ENCODE measurements at places on chromosomes 5 and 9.

DNA sequence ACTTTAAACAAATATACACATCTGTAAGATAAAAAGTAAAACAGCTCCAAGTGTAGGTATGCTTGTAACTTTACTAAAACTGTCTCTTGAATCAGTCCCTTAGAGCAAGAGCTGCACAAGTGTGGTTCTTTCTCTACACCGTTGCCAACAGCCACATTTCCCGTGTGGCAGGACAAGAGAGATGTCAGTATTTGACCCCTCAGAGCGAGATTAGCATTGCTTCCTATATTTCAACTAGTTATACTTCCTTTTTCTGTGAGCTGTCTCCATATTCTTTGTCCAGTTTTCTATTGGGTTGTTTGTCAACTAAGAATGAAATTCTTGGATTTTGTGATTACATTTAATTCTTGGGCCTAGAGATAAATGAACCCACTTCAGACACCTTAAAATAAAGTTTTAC is 8.0 kb downstream of the PLIN2 start:
- DNase-seq = no peak

GRCh38 chr9:125409217-125409636 is 147.6 kb downstream of the GAPVD1 start:
- DNase-seq = no peak

GRCh38 chr5:172728481-172729241 is 42.3 kb downstream of the DUSP1 start:
- no peak for DNase-seq

GRCh38 chr5:16025681-16026080 is 153.9 kb downstream of the MARCHF11 start:
- DNase-seq = no peak

DNA sequence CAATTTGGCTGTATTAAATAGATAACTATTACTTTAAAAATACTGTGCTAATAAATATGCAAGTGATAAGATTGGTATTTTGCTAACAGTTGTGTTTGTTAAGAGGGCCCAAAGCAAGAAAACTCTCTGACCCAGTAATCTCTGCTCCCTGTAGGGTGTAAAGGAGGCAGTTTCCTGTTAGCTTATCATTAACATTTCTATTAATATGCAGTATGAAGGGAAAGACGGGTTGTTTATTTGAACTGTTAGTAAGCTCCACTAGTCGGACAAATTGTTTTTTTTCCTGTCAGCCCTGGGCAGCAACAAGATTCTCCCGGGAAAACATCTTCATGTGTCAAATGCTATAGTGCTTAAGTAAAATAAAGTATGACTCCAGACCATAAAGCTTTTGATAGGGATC is 35.6 kb downstream of the ERP44 start:
- DNase-seq = no peak

DNA sequence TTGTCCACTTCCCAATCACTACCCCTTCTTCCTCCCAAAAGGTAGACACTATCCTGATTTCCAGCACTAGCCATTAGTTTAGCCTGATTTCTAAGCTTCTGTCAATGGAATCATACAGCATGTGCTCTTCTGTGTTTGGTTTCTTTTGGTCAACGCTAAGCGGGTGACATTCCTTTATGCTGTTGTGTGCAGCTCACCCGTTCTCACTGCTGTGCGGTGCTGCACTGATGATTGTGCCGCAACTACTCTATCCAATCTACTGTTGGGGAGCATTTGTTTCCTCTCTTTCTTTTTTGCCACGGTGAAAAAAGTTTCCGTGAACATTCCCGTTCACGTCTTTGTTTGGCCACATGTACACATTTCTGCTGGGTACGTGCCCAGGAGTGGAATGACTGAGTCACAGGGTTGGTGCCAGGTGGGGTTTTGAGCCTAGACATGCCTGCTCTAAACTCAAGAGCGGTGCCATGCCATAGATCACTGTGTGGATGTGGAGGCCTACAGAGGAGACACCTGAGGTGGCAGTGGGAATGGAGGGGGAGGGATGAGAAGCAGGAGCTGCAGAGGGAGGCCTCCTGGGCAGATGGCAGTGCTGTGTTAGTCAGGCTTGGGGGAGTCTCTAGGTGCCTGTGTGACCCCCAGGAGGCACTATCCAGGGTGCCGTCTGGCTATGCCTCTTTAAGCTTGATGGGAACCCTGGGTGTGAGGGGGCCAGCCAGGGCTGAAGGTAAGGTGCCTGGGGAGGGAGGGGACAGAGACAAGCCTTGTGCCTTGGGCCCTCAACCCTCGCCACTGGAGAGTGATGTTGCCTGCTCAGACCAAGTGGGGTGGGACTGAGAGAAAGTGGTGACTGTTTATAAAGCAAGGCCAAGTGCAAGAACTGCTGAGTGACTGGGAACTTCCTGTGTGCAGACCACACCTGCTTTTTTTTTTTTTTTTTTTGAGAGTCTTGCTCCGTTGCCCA is 11.4 kb upstream of the ANKRD33B start:
- DNase-seq = no peak

DNA sequence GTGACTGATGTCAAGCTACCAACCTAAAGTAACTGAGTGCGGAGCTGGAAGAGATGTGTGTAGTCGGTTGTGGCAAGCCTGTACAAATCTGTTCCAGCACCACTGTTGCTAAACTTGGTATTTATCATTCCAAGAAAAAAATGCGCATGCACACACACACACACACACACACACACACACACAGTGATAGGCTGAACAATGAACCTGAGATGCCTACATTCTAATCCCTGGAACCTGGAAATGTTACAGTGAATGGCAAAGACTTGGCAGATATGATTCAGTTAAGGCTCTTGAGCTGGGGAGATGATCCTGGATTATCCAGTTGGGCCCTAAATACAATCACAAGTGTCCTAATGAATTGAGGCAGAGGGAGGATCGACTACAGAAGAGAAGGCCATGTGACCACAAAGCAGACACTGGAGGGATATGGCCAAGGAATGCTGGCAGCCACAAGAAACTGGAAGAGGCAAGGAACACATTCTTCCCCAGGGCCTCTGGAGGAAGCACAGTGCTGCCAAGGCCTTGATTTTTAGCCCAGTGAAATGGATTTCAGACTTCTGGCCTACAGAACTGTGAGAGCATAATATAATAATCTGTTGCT is 49.7 kb upstream of the LHFPL2 start:
- DNase-seq = no peak

Data from putamen (tissue), 1 donor.